ENCODE measurements at places on chromosomes 16 and 17.

GRCh38 chr17:12618557-12618956 is 47.1 kb upstream of the MYOCD start:
- DNase-seq, result no peak

DNA sequence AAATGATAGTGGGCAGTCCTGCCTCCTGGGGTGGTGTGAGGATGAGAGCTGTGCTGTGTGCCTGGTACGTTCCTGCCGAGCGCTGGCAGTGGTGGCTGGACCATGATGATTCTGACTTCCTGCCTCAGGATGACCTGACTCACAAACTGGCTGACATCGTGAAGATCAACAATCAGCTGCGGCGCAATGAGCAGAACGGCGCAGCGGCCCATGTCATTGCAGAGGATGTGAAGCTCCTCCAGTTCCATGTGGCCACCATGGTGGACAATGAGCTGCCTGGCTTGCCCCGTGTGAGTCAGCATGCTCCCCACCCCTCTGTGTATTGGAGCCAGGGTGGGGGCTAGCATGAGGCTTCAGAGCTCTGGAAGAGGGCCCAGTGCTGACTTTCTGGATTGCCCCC is 13.1 kb downstream of the POLR2A start:
- no peak for DNase-seq

- peak; percentile 63 for DNase-seq
These were observed 9.4 kb upstream of the ENGASE start for GRCh38 chr17:79065105-79065670.

- DNase-seq, result no peak
These were observed 22.4 kb upstream of the PRM1 start for GRCh38 chr16:11303405-11304138.

DNA sequence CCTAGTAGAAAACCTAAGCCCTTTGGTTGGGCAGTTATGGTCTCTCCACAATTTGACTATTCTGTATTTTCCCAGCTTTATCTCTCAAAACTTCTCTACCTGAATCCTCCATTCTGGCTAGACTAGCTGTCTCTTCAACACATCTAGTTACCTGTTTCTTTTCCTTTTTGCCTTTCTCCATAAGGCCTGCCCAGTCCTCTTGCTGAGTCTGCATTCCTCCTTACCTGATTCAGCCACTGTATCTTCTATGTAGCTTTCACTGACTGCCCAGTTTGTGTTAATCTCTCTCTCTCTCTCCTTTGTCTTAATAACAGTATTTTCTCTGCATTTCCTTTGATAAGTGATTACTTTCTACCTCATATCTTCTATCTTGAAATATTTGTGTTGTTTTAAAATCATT is 2.1 kb upstream of the EVI2A start:
- DNase-seq, result no peak

GRCh38 chr16:79509211-79509631 is 91.3 kb downstream of the MAF start:
- DNase-seq, result peak; percentile 19

DNA sequence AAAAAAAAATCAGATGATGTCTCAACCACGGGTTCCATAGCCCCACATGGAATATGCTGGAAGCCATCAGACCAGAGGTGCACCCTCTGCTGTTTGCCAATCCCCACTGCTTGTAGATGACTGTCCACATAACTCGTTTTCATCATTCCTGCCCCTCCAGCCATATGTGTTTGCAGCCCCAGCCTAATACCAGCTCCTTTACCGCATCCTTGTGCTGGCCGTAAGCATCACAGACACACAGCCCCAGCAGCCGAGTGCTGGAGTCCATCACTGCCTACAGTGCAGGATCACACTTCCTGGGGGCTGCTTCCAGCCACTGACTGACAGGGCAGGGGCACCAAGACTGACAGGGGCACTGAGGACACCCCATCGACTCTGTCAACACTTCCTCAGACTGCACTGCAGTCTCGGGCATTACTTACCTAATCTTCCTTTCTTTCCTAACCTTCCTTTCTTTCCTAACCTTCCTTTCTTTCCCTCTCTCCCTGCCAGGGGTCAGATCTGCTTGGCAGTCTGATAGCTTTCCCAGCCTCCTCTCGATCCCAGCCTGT is 5.0 kb downstream of the RCVRN start:
- DNase-seq, result no peak

GRCh38 chr17:15398291-15398690 is 56.9 kb upstream of the TEKT3 start:
- no peak for DNase-seq

DNA sequence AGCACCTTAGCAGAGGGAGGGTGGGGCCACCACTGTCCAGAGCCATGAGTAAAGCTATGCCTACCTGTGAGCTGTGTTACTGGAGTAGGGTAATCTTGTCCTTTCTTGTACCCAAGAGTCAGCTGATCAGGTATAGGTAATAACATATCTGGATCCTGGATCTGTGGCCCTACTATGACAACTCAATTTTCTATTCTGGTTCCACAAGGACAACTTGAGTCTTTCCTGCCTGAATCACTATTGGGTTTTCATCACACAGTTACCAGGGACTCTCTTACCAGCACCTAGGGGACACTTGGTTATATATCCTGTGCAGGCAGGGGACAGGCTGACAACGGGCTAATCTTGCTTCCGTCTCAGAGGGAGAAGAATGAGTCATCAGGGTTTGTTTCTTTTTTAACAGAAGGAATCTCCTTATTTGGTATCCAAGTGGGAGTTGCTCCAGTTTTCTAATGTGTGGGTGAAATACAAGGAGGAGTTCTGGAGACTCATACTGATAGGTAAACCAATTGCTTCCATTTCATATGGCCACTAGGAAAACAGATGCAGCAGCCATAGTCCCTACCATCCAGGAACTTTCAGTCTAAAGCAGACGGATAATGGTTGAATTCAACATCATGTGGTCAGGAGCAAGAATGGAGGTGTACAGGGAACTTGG is 6.8 kb downstream of the ZNF267 start:
- no peak for DNase-seq

DNA sequence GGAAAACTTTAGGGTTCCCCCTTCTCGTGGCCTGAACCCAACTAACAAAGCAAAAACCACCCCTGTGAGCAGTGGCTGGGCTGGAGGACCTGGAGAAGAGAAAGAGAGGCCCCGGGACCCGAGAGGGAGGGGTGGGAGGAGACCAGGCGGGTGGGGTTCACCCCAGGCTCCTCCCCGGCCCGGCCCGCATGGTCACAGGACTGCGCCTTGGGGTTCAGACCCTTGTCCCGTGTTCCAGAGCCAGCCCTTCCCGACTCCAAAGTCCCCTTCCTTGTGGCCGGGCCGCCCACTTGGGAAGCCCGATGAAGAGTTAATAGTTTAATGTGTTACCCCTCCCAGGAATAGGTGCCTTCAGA is 852 bp downstream of the MARVELD3 start:
- peak; percentile 73 for DNase-seq

GRCh38 chr17:19254651-19255050 is 17.5 kb downstream of the EPN2 start:
- no peak for DNase-seq

GRCh38 chr17:76023900-76024237 is 3.2 kb downstream of the EVPL start:
- no peak for DNase-seq

GRCh38 chr17:68197091-68197996 is 50.5 kb upstream of the AMZ2 start:
- peak; percentile 45 for DNase-seq

DNA sequence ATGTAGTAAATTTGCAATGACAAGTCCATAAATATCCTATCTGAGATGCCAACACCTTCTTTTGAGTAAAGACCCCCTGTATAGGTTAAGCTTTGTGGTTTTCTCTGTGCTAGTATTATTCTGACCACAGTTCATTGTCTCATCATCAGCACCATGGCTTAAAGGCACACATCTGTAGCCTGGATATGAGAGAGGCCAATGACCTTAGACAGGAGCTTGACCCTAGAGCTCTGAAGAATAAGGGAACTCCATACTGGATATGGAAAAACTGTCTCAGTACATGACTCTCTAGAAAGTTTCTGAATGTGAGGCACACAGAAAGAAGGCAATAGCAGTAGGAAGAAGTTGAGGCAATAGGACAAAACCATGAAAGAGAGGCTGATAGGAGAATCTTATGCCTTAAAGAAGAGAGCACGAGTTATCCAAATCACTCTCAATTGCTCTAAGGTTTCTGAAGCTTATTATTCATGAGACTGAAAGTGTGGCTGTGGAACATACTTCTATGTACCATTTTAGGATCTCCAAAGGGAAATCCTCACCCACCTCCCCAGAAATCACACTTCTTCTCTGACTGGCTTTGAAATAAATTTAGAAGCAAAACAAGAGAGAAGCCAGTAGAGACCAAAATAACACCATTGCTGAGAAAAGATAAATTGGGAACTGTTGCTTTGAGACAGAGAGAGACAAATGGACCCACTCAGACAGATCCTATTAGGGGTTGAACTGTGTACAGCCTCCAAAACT is 150.2 kb downstream of the ABCA8 start:
- DNase-seq, result no peak

- DNase-seq, result no peak
These were observed 180.5 kb upstream of the ZNF469 start for GRCh38 chr16:88202207-88202745.

DNA sequence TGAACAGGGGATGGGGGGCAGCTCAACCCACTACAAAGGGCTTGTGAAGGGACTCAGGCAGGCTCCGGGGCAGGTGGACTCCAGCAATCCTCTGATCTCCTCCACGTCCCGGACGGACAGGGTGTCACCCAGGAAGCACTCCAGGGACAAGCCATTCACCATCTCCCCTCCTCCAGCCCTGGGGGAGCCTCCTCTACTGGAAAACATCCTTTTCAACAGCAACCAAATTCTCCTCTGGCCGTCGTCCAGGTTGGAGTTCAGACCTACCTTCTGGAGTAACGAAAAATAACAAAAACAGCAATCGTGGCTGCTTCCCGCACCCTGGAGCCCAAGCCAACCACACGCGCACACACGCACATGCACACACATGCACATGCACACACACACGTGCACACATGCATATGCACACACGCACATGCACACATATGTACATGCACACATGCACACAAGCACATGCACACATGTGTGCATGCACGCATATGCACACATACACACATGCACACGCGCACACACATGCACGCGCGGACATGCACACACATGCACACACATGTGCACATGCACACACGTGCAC is 8.9 kb upstream of the RBFOX3 start:
- DNase-seq, result no peak

DNA sequence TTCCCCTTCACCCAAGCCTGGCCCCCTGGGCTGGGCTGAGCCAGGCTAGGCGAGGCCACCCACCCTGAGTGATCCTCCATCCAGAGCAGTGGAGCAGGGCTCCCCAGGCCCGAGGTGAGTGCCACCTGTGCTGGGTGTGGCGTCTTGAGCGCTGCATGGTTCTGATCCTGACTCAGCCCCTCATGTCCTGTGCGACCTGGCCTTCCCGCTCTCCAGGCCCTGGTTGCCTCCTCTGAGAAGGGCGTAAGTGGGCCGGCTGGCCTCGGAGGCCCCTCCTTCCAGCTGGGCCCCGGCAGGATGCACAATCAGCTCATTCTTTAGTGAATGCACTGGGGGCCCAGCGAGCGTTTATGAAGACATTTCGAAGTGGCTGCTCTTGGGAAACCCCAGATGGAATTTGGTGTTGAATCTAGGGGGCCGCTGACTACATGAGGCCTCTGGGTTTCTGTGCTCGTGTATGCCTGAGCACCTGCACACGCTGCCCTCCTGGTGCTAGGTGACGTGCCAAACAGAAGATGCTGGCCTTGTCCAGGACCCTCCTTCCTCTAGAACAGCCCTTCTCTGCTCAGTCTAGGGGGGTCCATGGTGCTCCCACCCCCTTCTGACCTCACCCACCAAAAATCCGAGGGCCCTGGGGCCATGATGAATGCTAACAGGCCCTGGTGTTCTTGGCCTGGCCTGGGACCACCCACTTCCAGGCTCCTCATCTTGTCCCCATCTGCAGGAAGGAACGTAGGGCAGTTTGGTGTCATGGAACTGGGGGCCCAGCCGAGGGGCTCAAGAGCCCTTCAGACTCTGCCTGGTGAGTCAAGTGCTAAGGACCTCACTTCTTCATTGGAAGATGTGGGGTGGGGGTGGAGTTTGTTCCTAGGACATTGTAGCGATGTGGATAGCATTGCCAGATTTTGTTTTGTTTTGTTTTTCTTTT is 3.6 kb upstream of the TMEM92 start:
- peak; percentile 43 for DNase-seq

DNA sequence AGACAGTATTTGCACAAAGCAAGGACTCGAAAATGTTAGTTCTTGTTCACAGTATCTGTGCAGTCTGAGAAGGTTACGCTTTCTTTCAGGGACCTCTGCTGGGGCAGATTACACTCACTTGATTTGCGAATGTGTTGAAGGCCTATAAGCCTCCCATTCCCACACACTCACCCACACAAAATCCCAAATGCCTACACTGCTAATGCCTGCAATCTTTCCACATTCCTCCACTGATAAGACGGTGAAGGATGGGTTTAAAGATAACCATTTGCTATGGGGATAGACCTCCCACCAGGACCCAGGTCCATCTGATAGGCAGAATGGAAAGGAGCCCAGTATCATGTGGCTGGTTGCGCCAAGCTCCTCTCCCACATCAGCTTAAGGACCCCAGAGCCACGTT is 394.9 kb upstream of the SALL1 start:
- DNase-seq, result no peak

DNA sequence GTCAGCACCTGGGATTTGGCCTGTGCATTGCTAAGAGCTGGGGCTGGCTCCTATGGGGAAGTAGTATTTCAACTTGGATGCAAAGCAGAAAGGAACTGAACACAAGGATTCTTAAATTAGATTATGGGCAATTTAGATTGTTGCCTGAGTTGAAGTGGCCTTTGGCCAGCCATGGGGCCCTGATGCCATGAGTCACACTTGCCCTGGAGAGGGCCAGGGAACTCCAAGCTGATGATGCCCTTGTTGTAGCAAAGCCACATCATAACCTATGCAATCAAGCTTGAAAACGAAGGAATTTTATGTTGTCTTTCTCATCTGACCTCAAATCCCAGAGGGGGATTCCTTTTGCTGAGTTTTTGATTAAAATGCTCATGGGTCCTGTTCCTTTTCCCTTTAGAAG is 3.9 kb upstream of the SPATA32 start:
- no peak for DNase-seq

- peak; percentile 48 for DNase-seq
These were observed at the start of gene RPH3AL for GRCh38 chr17:352421-353212. RPH3AL (minus strand) TSS chr17:352807; CDS start chr17:327543, 25,264 bp downstream.

DNA sequence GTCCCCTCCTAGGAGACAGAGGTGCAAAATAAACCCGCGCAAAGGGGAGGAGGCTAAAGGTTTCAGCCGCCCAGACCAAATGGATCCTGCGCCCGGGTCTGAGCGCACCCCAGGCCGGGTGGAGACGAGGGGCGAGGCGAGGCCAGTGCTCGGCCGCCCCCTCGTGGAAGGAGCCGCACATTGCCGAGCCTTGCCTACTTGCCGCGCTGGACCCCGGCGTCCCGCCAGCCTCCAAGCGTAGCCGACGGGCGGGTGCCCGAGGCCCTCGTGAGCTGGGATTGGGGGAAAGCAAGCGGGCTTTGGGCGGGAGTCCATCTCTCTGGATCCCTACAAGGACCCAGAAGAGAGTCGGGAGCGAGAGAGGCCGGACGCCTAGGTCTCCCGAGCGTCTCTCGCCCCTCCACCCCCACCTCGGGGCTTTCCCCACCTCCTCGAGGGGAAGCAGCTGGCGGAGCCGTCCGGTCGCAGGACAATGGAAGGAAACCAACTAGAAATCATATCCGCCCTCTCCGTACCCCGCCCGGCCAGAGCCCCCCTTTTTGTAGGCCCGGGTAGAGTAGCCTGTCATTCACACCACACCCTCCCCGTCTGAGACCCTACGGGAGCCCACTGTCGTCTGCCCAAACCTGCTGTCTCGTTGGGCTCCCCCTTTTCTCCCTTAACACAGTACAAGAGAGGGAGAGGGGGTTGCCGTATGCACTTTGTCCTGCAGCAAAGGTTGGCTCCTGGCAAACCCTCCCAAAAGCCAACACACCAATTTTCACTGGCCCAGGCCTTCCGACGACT is 664 bp upstream of the BCL6B start:
- peak; percentile 89 for DNase-seq
